ENCODE measurements at places on chromosomes 11 and 22.
A peak's percentile ranks its signal among the peaks of the same experiment; 100 is the strongest.

DNA sequence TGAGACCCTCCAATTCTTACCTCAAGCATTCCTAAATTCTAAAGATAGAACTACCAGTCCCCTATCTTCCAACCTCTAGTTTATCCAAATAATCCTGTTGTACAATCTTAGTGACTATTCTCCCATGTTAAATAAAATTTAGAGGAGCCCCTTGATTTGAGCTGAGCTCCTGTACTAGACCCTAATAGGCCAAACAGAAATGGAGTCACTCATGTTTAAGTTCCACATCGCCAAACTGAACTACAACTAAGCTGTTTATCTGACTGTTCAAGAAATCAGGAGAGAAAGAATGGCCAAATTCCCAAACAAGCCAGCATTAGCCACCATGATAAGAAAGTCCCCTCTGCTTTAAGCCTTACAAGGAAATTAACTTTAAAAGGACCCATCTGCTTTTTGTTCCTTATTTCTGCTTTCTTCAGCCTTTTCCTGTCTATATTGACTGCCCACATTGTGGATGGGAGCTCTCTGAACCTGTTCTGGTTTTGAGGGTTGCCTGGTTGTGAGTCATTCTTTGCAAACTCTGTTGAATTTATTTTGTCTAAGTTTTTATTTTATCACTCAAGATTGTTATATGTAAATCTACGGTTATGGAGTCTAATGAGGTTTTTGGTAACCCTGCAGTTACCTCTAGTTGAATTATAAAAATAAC is 90.4 kb downstream of the TTC28 start:
- no peak for DNase-seq

- no peak for DNase-seq
Measured at GRCh38 chr11:105000167-105000566, 22.8 kb downstream of the CASP5 start.

DNA sequence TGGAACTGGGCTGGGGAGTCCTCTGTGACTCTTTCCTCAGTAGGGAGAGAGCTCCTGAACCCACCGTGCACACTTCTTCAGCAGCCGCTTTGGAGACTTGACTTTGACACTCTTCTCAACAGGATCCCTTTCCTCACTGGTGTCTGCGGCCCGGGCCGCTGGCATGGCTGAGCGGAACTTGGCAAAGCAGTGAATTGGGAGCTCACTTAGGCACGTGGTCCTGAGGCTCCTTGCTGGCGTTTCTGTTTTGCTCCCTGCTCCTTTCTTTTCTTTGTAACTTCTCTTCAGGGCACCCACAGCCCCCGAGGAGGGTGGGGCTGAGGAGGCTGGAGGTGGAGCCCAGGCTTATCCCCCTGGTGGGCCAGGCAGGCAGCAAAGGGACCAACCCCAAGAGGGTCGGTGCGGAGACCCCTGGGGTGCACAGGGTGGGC is 8.4 kb upstream of the KCNQ1OT1 start:
- DNase-seq, result no peak

DNA sequence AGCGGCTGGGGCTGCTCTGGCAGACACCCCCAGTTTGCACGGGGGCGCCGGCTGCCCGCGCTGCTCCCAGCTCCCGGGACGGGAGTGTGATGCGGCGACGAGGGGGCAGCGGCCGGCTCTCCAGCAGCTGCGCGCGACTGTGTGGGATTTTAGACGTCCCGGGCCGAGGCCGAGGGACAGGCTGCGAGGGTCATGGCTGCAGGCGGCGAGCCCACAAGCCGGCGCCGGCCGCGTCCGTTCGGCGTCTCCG is 159 bp downstream of the FZD4 start:
- DNase-seq, result no peak

DNA sequence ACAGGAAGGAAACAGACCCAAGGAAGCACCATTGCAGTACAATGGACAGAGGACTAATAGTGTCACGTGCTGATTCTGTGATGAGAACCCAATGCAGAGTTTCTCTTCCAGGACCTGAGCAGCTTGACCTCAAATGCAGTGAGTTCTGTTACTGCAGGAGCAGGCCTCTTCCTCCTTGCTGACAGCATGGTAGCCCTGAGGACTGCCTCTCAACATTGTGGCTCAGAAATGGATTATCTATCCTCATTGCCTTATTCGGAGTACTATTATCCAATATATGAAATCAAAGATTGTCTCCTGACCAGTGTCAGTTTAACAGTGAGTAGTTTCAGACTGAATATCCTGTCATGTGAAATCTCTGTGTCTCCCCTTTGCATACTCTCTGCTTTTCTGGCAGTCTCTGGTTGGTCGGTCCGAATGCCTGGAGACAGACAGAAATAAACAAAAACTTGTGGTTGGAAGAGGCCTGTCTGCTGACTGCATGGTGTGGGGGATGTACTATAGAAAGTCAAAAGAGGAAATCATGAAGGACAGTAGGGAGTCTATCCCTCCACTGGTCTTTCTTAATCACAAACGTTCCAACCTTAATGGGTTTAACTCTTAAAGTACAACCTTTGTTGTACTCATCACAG is 6.9 kb upstream of the MS4A14 start:
- no peak for DNase-seq

DNA sequence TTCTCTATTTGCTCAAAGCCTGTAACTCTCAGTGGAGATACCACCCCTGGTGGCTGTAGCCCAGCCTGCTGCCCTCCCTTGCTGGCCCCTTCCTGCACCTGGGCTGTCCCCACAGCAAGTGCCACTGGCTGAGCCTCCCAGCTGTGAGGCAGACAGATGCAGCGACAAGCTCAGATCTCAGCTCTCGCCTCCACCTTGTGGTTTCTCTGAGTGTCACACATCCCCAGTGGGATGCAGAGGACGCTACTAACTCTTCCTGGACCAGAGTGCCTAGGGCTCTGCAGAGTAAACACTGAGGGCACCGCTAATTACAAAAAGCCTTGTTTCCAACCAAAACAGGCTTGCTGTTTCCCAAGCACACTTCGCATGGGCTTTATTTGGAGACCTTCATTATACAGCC is 8.9 kb downstream of the YPEL1 start:
- peak; percentile 29 for DNase-seq

GRCh38 chr11:30488304-30488998 is 97.7 kb downstream of the MPPED2 start:
- no peak for DNase-seq

DNA sequence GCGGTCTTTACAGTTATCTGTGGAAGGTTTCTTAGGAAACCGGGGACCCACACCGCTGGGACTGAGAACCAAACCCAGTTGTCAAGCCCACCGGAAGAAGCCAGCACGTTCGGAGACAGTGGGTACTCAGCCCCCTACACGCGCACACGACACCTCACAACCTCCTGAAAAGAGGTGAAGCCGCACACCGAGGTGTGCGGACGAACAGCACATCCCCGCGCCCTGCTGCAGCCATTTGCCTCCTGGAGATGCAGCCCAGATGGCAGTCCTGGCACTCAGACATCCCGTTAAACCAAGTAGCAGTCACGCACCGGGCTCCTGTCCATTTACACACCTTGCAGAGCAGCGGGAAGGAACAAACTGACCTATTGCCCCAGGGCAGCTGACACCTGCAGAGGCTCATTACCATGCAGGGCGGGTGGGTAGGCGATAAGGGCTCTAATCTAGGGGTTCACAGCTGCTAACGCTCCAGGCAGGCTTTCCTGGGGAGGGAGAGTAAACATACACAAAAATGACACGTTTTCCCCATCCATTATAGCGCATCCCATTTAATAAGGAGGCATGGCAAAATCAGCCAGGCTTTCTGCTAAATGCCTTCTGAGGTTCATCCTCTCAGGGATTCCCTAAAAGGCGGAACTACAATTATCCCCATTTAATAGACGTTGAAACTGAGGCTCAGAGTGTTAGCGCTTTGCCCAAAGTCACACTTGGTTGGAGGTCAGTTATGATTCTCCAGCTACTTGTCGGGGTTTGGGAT is 864 bp upstream of the EHBP1L1 start:
- no peak for DNase-seq

GRCh38 chr11:125968354-125968753 is 22.5 kb downstream of the VSIG10L2 start:
- no peak for DNase-seq

DNA sequence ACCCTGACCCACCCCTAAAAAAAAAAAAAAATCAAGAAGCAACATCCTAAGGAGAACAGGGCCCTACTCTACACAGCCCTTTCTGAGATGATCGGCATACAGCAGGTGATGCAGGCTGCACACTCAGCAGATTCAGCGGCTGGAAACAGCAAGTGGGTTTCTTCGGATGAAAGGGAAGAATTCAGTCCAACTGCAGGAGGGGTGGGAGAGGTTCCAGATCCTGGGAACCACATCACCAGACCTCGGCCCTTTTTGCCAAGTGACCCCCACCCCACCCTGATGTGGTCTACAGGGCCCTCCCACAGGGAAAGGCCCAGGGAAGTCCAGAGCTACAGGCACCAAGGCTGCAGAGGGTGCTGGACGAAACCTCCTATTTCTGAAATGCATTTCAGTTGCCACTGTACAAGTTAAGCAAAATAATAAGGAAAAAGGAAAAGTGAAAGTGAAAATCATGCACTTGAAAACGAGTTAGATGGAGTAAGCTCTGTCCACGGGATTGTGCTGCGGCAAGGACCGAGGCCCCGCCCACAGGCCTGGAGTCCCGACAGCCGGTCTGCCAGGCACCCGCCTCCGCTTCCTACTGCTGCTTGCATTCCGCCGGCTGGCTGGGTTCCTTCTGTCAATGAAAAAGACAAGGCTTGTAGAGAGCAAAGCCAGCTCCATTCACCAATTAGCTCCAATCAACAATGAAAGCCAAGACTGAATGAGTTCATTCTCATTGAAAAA is 16.0 kb upstream of the PHLDA2 start:
- DNase-seq, result no peak

DNA sequence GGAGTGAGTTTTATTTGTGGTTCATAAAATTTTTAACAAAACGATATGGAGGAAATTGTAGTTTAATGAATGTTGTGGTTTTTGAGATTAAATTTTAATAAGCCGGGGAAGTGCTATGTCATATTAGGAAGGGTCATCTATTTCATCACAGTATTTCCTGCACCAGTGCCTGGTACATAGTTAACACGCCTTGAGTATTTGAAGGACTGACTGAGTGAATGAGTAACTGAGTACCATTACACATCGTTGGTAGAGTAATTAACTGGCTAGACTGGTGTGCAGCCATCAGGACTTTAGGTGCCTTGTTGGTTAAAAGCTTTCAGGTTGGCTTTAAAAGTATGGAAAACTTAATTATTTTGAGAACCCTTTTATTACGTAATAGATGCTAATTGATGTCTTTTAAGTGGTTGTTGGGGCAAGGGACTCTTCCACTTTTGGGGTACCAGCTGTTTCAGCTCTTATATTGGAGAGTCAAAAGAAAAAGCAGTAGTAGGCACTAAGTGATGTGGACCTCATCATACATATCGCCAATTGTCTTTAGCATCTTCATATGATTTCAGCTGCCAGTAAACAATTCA is 101.8 kb downstream of the DDX10 start:
- DNase-seq, result no peak

GRCh38 chr11:112961751-112962578 is 745 bp downstream of the NCAM1 start:
- DNase-seq, result no peak

DNA sequence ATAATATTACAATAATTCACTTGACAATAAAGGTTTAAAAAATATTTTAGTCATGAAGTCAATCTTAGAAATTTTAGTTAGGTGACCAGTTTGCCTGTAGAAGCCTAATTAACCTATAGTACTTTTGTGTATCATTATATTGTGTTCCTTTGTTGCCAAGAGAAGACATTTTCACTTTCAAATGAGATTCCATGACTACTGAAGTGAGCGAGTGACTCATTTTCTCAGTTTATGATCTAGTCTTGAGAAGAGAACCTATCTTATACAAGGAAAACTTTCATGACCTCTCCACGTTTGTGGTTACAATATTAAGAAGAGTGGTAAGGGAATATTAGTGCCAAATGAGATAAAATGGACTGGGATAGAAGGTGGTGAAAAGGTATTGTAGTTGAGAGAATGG is 423.9 kb upstream of the CHORDC1 start:
- no peak for DNase-seq

- DNase-seq, result no peak
Measured at GRCh38 chr11:27991736-27992135, 116.2 kb downstream of the KIF18A start.

GRCh38 chr11:707817-708420 is 1.9 kb downstream of the EPS8L2 start:
- DNase-seq, result no peak

- no peak for DNase-seq
Measured at GRCh38 chr11:100903284-100903683, 216.2 kb downstream of the ARHGAP42 start.

- DNase-seq, result no peak
Measured at GRCh38 chr11:46738887-46739286, 19.9 kb downstream of the F2 start.

GRCh38 chr11:4213746-4214145 is 119.1 kb downstream of the RRM1 start:
- no peak for DNase-seq

DNA sequence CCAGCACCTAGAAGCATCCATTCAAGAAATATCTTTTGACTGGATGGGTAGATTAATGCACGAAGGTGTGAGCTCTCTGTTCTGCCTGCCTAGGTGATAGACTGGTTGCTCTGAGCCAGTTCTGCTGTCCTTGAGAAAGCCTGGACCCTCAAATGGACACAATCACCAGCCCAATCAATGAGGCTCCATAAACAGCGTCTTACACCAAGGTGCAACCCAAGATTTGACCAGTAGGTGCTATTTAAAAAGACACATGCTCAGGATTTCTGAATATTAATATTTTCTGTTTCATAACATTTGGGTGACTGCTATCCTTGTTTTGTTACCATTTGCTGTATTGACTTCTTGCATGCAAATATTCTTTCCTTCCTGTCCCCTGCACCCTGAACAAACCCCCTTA is 39.0 kb downstream of the PAMR1 start:
- no peak for DNase-seq

DNA sequence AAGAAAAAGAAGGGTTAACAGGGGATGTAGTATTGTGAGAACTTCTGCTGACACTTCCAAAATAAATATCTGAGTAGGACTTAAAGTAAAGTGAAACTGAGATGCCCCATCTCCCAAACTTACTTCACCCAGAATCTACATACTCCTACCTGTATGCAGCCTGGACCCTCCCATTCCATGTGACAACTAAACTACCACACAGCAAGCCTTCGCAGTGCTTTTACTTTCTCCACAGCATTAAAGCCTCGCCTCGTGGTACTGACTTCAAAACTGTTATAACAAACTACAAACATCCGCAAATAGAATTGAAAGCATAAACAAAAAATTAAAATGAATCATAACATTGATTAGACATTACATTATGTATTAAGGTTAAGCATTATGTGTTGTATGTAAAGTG is 985 bp downstream of the MPZL2 start:
- no peak for DNase-seq

DNA sequence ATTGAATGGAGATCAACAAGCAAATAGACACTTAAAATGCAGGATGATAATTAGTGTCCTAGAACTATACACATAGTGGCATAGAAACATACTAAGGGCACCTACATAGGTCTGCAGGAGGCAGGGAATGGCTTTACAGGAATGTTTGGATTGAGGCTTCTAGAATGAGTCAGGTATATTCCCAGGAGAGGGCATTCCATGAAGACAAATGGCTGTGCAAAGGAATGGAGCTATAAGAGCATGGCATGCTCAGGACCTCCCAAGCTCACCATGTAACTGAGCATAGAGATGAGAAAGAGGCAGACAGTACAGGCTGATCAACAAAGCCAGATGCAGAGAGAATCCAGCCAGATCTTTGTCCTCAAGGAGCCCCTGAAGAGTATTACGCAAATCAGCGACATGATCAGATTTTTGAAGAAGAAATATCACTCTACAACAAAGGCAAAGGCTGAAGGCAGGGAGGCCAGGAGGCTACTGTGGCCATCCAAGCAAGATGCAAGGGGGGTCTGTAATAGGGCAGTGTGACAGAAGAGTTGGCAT is 211.1 kb upstream of the MTNR1B start:
- DNase-seq, result no peak
